Cardiac fibroblast (primary cell): ENCODE measurements at places on chromosomes 2 and 18.

DNA sequence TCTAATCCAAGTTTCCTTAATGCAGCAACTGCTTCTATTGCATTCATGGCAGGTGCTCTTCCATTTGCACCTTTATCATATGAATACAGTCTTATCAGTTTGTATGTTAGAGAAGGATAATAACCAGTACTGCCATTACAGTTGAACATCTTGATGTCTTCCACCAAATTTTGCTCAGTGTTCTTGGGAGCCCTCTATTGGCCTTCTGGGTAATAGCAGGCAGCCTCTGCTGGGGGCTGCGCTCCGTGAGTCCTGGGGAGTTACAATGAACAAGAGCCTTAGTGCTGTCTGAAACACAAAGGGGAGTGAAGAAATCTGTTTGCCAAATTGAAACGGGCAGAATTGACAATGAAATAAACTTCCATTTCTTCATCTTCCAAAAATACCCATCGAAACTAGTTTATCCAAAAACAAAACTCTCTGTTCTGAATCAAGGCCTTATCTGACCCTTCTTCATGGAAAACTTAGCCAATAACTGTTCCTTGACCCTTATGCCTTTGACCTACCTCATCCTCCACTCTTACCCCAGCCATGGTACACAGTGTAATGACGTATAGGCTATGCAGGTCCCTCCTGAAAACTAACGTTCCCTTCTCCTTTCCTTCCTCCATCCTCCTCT is 79.9 kb downstream of the ALK start:
- peak; percentile 40 for DNase-seq

- no peak for DNase-seq
These were observed 21.5 kb upstream of the SERPINB7 start for GRCh38 chr18:63753676-63754075.

GRCh38 chr18:68400889-68401288 is 314.0 kb downstream of the TMX3 start:
- no peak for DNase-seq

- no peak for DNase-seq
These were observed 53.9 kb downstream of the NCK2 start for GRCh38 chr2:105798595-105798994.

GRCh38 chr2:230224458-230224857 is 1.1 kb upstream of the SP140 start:
- no peak for DNase-seq

GRCh38 chr2:109055435-109055834 is 66.4 kb upstream of the EDAR start:
- no peak for DNase-seq

- DNase-seq, result no peak
These were observed 277.8 kb upstream of the CNTNAP5 start for GRCh38 chr2:123747326-123747725.

DNA sequence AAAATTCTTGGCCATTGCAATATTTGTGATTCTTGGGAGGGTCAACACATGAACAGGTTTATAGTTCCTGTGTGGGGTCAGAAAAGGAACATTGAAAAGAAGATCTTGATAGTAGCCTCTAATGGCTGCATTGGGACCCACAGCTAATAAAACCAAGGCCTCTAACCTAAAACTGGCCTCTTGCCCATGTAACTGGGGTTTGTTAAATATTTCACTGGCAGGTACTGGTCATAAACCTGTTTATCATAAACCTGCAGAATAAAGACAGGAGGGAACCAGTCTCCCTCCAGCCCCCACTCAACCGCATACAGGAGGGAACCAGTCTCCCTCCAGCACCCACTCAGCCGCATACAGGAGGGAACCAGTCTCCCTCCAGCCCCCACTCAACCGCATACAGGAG is 125.3 kb downstream of the PXDN start:
- DNase-seq, result no peak

- DNase-seq, result no peak
These were observed 29.5 kb upstream of the STAT4 start for GRCh38 chr2:191180276-191180675.

DNA sequence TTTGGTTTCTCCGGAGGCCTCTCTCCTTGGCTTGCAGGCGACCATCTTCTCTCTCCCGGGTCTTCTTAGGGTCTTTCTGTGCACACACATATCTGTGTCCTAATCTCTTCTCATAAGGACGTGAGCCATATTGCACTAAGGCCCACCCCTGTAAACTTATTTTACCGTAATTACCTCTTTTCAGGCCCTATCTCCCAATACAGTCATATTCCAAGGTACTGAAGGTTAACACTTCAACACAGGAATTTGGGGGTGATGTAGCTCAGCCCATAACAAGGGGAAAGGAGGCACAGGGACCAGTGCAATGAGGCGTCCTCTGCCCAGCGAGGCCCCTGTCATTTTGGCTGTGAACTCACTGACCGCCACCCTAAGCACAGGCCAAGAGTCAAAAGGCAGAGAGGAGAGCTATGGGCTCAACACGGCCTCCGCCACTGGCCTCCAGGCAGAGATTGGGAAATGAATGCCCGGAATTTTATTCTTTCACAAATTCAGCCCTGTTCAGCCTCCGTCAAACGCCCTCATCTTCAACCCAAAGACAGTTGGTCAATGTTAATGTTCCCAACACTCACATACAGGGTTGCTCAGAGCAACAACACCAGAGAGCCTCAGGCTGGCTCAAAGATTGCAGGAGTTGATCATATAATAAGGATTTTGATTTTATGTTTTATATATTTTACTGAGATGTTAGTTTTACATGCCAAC is 15.9 kb upstream of the NMUR1 start:
- no peak for DNase-seq

DNA sequence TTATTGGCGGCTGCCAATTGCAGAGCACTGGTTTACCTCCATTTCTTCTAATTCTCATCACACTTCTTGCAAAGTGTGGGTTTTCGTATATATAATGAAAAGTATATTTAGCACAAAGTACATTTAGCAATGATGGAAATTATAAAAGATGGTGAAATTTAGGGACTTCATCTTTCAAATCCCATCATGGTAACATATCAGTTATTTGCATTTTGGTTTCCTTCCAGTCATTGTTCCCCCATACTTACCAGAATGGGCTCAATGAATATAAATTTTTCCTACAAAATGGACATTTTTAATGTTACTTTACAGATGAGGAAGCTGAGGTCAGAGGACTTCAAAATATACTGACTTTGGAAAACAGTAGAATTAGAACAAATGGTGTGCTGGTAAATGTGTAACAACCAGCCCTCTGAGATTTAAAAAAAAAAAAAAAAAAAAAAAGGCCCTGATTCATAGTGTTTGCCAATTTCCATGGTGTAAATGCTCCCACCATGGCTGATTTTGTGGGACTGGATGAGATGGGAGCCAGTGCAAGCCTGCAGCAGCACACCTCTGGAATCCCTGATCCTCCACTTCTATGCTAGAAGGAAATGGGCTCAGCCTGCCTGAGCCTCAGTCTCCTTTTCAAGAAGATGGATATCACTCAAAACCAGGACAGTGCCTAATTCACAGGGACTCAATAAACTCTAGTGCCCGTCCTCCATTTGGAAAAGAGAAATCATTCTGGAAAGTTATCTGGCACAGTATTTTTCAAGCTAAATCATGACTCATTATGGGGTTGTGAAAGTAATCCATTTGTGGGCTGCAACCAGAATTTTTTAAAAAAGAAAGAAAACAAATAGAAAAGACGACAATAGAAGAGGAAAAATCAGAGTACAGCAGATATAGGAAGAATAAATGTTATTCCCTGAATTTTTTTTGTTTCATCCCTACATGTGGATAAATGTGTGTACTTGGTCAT is 34.0 kb downstream of the LBH start:
- peak; percentile 54 for DNase-seq

DNA sequence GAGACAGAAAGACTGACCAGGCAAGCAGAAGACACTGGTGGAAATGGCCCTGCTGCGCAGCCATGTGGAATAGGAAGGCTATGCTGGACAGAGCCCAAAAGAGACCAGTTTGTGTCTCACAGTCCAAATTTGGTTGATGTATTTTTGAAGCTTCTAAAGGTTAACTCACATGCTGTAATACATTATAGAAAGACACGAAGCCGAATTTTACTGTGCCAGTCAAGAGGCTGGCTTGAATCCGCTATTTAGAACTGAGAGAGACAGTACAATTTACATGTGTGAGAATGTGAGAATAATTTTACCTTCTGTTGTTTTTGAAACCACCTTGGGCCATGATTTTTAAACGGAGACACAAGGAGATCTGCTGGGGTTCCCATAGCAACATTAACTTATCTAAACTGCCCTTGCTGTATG is 113.6 kb downstream of the METTL8 start:
- no peak for DNase-seq

- no peak for DNase-seq
These were observed 12.2 kb downstream of the TNFRSF11A start for GRCh38 chr18:62337336-62337735.

DNA sequence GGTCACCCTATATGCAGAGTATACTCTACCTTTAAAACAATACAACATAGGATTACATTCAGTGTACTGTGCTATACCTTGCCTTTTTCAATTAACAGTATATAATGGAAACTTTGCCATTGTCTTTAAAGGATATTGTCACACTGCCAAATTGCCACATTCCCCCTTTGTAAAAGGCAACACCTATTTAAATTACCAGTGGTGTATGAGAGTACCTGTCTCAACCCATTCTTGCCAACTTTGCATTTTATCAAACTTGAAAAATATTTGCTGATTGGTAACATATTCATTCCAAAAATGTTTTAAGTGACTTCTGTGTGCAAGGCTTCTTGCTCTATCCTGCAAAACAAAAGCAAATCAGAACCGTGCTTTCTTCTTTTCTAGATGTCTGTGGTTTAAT is 92.9 kb downstream of the FMNL2 start:
- DNase-seq, result no peak
